ENCODE measurements at places on chromosomes 2 and 18.

- peak; percentile 36 for DNase-seq
These were observed 201.7 kb upstream of the CWC22 start for GRCh38 chr2:180208841-180209240.

DNA sequence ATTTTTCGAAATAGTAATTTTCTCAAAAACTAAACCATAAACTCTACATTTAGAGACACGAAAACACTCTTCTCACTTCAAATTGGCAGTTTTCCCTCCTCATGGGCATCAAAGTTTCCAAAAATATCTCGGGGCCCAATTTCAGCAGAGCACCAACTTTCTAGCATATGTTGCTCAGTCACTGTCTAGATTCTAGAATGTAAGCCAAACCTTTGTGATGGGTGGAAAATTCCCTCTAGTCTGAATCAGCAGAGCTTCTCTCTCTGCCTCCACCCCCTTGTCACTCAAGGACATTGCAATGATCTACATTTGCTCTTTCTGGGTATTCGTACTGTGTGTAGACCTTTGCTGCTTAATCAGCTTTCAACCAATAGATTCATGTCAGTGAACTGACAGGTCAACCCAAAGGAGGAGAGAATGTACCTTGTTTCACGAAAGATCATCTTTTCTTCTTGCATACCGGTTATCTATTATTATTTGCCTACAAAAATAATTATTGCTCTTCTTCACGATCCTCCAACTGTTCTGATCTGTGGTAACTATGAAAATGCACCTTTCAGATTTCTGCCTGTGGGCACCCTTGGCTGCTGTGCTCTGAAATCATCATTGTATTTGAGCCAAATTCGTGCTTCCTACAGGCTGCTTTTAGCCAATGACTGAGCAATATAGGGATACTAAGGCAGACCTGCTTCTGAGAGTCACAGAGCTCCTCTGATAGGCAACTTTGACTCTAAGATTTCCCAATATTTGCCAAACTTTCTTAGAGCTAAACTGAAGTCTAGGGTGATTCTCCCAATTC is 38.7 kb upstream of the GLS start:
- DNase-seq, result peak; percentile 90

DNA sequence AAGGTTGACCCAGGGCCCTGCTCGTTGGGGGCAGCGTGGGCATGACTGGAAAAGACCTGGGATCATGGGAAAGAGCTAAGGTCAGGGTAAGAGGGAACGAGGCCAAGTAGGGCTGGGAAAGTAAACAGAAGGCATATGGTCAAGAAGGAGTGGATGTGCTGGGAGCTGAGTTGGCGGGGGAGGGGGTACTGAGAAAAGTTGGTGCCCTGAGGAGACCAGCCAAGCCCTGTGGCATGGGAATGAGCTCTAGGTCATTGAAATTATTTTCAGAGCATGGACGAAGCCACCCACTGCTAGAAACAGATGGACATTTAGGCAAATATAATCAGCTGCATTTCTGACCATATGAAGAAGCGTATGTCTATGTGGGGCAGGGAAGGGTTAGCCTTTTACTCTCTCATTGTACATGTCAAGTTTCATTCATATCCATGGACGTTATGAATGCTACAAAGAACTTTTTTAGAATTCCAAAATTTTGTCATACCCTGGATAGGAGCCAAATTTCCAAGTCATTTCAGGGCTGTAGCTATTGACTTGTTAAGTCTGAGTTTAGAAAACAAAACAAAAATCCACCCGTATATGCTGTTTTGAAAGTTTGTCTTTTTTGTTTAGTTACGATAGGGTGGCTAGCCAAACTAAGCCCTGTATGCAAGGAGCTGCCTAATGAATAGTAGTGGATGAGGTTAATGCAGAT is 19.1 kb downstream of the MAPRE2 start:
- no peak for DNase-seq

DNA sequence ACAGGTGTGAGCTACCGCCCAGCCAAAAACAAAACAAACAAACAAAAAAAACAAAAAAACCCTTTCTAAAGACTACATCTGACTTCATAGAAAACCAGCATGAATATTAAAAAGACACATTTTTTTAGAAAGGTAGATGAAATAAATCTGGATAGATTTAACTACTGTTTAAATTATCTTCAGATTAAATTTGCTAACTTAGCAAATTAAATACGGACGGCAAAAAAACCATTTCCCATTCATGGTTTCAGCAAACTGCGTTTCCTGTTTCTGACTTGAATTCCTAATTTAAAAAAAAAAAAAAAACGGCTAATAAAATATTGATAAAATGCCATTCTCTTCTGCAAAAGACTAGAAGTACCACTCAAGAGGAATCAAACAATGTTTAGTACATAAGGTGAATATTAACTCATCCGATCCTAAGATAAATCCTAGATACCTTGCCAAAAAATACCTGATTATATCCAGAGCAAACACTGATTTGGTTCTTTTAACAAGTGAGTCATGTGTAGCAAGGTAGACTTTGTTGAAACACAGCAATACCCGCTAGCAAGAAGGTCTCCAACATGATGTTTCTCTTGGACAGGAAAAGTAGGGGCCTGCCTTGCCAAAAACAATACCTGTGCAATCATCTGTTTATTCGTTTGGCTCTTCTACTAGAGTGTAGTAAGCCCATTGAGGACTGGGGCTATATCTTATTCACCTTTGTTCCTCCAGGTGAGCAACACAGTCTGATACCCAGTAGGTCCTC is 96.2 kb downstream of the BARD1 start:
- no peak for DNase-seq

- no peak for DNase-seq
These were observed 101.2 kb downstream of the FSHR start for GRCh38 chr2:49053156-49053555.

DNA sequence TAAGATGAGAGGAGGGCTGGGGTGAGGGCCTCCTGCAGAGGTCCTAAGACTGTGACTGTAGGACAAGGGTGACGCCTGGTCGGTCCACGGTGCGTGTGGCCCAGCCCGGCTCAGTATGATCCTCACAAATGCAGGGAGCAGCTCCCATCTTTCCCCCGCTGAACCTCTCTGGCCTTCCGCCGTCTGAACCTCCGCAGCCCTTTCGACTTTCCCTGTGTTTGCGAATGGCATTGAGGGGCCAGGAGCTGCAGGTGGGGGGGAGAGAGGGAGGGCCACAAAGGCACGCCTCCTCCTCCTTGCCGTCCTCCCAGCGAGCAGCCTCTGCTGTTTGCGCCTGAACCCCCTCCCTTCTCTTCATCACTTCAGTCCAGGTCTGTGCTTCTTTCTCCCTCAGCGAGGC is 68.6 kb upstream of the PXDN start:
- no peak for DNase-seq

- DNase-seq, result no peak
These were observed 132.8 kb downstream of the ACOXL start for GRCh38 chr2:110865188-110865587.
